ENCODE measurements at places on chromosomes 6 and 20.

DNA sequence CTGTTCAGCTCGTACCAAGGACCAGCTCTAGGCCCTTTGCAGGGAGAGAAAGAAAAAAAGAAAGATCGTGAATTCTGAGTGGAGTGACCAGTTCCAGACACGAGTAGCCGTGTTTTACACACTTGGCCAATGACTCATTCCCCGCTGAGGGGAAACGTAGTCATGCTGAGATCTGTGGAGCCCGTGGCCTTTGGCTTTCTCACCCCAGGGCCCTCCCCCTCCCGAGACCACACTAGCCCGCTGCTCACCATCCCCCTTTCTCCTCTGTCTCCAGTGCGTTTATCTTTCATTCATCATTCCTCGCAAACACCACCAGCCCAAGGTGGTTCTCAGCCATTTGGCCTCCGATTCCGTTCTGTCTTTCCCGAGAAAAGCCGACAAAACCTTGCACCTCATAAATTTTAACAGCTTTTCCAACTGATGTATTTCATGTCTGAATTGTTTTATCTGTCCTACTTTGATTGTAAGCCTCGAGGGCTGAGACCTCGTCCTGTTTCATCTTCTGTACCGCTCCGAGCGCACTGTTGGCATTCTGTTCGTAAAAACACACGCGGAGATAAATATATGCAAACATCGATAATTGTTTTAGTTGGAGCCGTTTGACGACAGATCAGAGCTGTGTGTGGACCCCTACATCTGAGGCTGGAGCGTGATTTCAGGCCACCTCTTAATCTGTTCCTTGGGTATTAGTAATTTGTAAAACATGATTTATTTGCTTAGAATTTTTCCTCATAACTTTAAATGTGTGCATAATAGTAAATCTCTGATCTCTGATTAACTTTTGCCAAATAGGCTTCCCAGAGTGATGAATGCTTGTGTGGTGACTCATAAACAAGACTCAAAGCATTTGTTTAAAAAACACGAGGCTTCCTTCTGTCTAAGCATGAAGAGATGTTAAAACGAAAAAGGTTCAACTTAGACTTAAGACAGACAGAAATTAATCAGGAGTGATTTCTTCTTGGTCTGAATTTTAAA is 336.6 kb downstream of the CDH4 start:
- DNase-seq = no peak

DNA sequence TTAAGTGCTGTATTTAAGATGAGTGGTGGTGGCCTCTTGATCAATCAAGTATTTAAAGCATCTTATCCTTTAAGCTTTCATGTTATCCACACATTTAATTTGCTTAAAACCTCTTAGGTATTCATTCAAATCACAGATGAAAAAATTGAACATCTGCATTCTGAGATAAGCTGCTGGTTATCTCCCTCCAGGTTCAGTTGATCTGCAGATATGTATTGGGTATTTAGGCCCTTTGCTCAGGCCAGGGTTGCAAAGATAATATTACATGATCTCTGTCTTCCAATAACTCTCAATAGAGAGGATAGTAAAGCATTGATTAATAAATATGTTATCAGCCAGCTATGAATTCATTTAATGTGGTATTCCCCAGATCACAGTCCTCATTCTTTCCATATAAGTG is 45.9 kb downstream of the RPS12 start:
- DNase-seq = no peak

- no peak for DNase-seq
Measured at GRCh38 chr6:18362058-18362561, 25.0 kb upstream of the RNF144B start.

- DNase-seq = no peak
Measured at GRCh38 chr20:46135856-46136633, 17.9 kb downstream of the CD40 start.

DNA sequence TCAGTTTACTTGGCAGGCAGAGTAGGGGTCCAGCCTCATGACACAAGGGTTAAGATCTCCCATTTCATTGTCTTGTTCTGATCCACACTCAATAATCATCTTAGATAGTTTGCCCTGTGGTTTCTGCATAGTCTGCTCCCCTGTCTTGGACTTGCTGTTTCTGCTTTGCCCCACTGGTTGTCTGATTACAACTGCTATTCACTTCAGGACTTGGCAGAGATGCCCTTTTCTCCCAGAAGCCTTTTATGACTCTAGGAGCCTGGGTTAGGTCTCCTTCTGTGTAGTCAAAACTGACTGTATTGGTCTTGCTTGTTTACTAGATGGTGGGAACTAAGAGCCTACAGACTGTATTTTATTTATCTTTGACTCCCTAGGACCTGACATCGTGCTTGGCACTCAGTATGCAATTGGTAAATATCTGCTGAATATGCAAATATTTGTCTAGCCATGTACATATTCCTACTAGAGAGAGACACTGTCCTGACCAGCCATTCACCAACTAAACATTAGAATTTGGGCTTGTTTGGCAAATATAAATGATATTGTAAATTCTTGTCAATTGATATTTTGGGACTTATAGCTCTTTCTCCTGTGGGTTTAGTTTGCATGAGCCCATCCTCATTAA is 165.9 kb upstream of the KCNK16 start:
- DNase-seq = no peak

DNA sequence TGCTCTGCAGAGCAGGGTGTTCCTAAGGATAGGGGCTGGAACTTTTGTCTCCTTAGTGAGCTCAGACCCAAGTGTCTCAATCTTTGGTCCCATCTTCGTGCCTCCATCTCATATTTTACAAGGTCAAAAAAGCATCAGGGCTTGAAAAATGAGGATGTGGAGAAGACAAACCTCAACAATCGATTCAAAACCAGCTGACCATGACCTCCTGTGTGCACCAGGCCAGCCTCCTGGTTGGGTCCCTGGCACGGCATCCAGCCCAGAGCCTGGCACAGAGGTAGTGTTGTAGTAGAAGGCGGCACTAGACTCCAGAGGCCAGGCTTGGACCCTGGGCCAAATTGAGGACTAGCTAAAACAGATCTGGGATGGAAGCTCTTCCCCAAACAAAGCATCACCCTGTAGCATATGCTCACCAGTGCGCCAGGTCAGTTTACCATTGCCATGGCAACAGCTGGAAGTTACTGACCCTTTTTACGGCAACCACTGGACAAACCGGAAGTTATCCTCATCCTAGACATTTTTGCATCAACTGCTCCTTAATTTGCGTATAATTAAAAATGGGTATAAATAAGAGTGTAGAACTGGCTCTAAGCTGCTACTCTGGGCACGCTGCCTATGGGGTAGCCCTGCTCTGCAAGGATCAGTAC is 69.3 kb upstream of the BLCAP start:
- DNase-seq = no peak

DNA sequence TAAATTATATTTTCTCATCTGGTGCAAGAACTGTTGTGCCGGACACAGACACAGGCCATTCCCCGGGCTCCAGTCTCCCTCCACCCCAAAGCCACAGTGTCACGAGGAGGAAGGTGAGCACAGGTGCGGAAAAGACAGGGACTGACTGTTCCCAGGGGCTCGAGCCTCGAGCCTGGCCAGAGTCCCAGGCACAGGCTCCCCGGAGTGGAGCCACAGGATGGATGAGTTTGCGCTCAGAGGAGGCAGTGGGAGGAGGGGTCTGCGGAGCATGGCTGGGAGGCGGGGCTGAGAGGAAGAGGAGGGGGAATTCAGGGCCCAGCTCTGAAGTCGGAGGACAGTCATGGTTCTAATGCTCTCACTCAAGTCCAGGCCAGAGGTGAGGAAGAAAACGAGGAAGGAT is 284.8 kb downstream of the SMOC2 start:
- no peak for DNase-seq

DNA sequence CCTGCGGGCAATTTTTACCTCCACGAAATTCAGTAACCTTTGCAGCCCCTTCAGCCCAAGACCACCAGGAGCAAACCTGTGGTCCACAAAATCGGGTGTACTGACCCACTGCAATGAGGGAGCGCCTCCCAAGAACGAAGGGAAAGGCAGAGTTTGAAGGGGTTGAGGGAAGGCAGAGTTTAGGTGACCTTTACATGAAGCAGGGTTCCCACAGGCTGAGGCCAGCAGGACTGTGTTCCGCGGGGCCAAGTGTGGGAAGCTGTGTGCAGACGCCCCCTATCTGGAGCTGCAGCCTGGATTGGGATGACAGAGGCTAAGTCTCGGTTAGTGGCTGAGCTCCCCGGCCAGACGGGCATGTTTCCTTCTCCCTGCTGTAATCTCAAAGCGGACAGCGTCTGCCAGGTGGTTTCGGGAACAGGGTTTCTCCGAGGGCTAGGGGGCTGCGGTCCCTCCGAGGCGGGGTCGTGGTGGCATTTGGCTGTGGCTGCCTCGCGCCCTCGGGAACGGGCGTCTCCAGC is 826 bp upstream of the PYGB start:
- DNase-seq = peak; percentile 7

- no peak for DNase-seq
Measured at GRCh38 chr6:90140683-90141082, 156.0 kb downstream of the BACH2 start.

- DNase-seq = no peak
Measured at GRCh38 chr6:9205645-9206044, 770.3 kb upstream of the SLC35B3 start.

DNA sequence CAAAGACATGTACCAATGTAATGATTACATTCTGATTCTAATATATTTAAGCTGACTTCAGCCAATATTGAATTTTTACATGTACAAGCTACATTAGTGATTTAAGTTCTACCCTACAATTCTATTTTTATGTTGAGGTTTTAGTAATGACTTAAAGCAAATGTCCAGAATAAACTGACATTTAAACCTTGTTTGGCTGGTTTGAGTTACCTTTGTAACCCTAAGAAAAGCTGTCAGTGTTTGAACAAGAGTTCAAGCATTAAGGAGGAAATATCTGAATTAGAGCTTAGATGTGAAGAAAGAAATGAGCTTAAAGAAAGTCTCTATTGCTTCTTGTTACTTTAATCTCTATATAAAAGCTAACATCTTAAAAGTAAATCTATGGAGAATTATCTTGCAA is 710.6 kb upstream of the EPHA7 start:
- no peak for DNase-seq

DNA sequence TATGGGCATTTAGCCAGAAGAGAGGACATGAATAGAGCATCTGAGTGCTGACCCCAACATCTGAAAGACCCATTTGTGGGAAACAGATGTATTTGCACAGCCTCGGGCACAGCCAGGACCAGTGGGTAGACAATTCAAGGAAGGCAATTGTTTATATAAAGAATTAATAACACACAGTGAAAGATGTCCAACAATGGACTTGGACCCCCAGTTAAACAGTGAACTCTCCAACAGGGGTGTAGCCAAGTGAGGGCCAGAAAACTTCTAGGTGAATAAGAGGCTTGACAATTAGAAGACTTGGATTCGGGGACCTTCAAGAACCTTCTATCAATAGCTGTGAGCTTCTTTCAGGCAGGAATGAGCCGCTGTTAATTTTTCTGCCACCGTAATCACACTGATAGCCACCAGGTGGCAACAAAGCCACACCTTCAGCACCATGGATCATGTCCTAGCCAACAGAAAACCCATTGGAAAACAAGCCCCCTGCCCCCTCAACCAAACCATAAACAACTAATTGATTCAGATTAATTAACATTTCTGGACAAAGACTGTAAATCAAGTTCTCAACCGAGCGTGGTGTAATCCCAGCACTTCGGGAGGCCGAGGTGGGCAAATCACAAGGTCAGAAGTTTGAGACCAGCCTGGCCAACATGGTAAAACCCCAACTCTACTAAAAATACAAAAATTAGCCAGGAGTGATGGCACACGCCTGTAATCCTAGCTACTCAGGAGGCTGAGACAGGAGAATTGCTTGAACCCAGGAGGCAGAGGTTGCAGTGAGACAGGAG is 8.8 kb upstream of the SRSF6 start:
- peak; percentile 46 for DNase-seq

GRCh38 chr20:23190557-23190956 is 104.4 kb upstream of the CD93 start:
- no peak for DNase-seq

- DNase-seq = no peak
Measured at GRCh38 chr6:160000280-160000704, 31.4 kb downstream of the IGF2R start.

DNA sequence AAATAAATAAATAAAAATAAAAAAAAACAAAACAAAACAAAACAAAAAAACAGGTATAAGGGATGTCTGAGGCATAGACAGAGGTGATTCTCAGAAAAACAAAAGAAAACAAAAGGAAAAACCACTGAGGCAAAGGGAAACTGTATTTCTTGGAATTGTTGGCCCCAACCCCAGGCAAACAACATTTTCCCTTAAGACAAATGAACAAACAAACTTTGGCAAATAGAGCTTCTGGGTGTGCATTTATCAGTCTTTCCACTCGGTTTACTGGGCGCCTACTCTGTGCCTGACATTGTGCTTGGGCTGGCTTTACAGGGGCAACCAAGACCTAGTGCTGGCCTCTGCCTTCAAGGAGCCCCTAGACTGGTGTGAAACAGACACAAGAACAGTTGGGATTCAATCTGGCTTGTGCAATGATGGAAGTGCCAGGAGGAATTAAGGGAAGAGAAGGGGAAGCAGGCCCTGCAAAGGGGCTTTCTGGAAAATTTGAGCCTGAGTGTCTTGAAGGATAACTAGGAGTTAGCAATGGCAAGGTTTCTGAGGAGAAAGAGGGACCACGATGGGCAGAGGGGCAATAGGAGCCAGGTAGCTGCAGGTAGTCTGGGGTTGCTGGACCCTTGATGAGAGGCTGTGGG is 33.8 kb upstream of the IER3 start:
- no peak for DNase-seq

GRCh38 chr20:21663465-21663864 is 42.0 kb upstream of the PAX1 start:
- no peak for DNase-seq

DNA sequence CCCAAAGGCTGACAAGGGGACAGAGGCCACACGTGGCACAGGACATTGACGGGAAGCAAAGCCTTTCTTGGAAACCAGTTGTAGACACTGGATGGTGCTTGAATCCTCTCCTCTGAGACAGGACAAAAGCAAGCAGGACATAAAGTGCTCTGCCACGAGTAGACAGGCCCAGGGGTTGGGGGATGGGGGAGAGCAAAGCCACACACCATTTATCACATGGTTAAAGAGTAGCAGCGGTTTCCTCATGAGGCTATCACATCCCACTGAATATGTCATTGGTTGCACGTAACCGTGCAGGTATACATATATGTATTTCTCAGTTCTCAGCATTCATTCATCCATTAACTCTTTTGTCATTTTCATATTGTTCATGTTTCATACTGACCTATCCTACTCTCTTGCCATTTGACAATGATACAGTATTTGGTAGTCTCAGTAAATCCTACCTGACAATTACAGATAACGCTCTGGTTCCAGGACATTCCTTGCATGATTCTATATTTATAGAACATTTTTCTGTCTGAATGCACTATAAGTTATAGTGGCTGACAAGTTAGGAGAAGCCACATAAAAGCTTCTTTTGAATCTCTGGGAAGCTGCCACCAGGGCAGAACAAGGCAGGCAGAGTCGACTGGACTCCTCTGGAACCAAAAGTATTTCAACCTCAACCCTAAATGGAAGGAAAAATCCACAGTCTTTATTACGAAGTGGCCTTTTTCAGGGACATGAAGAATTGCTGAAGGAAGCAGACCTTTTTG is 23.5 kb downstream of the METTL24 start:
- no peak for DNase-seq

GRCh38 chr20:7975851-7976414 is 35.7 kb upstream of the HAO1 start:
- DNase-seq = no peak

All from CD4-positive, CD25-positive, alpha-beta regulatory T cell (primary cell).